ENCODE measurements at places on chromosomes 1 and 21.

- no peak for DNase-seq
These were observed 30.0 kb upstream of the SGIP1 start for GRCh38 chr1:66503841-66504470.

DNA sequence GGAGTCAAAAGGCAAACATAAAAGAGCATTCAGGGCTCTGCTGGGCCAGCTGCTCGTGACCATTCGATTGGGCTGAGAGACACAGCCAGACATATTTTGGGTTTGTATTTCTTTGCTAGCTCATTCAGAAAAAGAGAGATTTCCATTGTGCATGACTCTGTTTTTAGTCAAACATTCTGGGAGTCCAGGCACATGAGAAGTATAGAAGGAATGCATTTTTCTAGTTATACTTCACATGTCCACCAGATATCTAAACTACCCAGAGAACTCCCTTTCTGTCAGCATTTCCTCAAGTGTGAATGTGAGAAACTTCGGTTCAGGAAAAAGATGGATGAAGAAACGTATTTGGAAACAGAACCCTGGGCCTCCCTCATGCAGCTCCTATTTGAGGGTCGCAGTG is 6.3 kb upstream of the KCNE1 start:
- DNase-seq: no peak

GRCh38 chr21:45224189-45224938 is 63.3 kb downstream of the POFUT2 start:
- DNase-seq: no peak

DNA sequence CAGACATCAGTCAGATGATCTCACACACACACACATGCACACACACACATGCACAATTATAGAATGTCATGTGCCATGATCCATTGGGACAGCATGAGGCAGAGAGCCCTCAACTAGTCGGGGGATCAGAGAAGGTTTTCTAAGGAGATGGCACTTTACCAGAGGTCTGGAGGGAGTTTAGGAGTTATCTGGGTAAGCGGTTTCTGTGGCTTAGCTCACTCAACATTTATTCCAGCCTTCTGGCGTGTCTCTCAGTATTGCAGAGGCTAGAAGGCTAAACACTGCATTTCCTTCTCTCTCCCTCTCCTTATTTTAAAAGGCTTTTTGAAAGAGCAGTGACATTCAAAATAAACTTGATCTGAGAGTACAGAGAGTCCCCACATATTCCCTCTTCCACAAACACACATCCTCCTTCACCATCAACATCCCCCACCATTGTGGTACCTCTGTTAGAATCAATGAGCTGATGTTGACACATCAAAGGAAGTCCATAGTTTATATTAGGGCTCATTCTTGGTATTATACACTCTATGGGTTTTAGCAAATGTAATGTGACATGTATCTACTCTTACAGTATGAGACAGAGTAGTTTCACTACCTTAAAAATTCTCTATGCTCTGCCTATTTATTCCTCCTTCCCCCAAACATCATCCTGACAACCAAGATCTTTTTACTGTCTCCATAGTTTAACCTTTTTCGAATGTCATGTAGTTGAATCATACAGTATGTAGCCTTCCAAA is 9.0 kb upstream of the PLA2G2A start:
- DNase-seq: no peak

DNA sequence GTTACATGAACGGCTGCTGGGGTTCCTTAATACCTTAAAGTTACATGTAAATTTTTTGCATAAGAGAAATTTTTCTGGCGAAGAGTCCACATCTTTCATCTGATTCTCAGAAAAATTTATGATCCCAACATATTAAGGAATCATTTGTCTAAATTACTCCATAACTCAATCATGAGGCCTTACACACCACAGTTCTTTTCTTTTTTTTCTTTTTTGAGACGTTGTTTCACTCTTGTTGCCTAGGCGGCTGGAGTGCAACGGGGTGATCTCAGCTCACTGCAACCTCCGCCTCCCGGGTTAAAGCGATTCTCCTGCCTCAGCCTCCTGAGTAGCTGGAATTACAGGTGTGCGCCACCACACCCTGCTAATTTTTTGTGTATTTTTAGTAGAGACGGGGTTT is 2.1 kb upstream of the S100A11 start:
- DNase-seq: no peak

- no peak for DNase-seq
These were observed 351.3 kb upstream of the RUNX1 start for GRCh38 chr21:35400233-35400939.

GRCh38 chr21:44567481-44568171 is 5.9 kb upstream of the KRTAP10-4 start:
- DNase-seq: no peak

- DNase-seq: peak; percentile 76
These were observed 43.3 kb downstream of the COQ8A start for GRCh38 chr1:226983247-226983991.
